ENCODE measurements at places on chromosomes 5 and 9.

DNA sequence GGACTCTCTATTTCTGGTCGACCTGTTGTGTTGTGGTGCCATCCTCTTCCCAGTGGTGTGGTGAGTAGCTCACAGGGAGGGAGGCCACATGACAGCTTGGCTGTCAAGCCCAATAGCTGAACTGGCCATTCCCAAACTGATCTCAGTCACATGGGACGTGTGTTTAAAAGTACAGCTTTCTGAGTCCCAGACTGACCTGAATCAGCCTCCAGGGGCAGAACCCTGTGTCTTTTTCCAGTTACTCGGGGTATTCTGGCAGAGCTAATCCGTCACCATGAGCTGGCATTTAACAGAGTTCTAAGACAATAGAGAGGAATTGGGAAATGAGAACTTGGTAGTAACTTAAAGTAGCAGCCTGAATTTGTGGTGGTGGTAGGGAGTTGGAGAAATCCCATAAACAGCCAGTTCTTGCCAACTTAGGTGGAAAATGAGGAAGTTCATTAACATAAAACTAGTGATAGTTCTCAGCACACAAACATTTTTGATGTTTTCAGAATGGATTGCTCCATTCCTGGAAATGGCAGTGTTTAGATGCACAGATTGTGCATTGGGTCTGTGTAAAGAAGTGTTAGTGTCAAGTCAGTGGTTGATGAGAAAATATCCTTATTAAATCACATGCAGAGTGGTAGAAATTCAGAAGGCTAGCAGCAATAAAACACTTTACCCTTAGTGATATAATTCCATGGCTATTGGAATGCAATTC lies 50.9 kb downstream of the GPR107 start:
- DNase-seq = no peak

DNA sequence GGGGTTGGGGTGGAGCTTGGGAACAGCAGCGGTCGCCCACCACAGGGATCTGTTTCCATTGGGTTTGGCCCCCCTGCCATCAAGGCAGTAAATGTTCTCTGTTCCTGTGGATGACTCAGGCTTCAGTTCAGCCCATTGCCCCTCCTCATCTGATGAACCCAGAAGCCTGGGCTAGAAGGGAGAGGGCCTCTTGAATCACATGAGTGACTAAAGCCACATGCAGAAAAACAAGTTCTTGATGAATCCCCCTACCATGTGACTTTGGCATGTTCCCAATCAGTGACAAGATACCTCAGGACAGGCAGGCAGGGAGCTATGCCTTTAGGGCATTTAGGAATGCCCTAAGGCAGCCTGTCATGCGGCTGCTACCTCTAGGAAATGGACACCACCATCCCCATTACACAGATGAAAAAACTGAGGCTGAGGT lies 2.5 kb downstream of the SH3PXD2B start:
- DNase-seq = no peak

DNA sequence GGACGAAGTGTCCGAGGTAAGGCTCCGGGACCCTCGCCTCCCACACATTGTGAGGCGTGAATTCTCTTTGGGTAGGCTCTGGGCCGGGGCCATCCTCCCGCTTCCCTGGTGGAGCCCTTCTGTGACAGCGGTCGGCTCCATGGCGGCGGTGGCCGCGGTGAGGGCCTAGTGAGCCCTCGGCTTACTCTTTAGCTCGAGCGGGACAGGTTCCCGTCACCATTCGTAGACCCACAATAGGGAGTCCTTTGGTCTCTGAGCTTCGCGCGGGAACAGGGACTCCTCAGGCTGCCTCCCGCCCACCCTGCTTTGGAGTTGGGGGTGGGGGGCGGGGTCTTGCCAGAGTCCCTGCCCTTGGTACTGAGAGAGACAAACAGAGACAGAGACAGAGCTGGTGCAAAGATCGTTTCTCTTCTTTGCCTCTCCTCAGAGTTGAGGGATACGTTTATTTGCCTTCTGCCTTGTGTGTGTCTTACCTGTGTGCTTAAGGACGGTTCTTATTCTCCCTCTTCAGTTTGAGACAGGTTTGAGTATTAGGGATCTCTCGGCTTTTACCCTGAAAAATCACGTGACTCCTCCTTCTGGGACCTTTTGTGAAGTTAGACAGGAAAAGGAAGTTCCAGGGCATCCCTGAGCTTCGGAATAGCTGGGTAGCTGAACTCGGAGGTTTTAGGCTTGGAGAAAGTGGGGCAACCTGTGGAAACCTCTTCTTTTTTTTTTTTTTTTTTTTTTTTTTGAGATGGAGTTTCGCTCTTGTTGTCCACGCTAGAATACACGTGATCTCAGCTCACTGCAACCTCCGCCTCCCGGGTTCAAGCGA lies 833 bp downstream of the ANKHD1 start:
- DNase-seq = peak; percentile 67

- DNase-seq = no peak
Observed at GRCh38 chr5:84411832-84412605, 27.3 kb upstream of the EDIL3 start.

DNA sequence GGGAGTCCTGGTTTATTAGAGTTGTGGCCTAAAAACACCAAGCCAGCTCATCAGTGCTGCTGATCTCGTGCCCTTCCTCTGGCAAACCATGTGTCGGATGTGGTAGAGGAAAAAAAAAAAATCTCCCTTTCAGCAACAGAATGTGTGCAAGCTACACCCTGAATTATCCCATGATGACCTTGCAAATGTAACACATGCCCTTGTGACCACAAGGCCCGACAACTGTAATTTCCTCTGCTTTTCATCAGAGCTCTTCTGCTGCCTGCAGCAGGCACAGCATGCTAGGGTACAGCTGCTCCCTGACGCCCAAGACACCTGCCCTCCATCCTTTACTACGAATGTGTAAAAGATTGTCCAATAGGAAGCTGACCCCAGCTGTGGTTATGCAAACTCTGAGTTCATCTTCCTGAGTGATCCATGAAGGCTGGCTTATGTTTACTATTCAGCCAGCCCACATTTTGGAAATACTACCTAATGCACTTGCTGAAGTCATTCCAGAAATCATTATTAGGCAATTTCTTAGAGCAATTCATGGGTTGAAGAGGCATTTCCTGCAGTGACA lies 14.6 kb upstream of the BNC2 start:
- no peak for DNase-seq

- no peak for DNase-seq
Observed at GRCh38 chr5:5146530-5147160, 6.5 kb downstream of the ADAMTS16 start.

DNA sequence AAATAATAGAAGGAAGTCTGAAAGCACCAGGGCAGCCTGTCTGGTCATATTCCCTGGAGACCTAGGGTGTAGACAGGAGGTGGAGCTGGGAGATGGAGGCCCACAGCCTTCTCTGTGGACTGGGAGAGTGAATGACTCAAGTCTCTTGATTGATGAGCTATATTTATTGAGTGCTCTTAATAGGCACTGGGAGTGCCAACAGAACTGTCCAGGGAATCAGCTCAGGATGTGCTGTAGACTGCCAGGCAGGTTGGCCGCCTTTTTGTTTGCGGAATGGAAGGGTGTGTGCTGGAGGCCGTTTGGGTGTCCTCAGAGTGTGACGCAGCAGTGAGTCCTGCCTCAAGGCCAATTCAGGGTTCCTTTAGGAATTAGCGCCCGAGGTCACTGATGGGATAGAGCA lies 33.4 kb upstream of the POMT1 start:
- DNase-seq = no peak

- no peak for DNase-seq
Observed at GRCh38 chr5:151388960-151389359, 41.6 kb upstream of the SLC36A2 start.

- DNase-seq = peak; percentile 55
Observed at GRCh38 chr9:4297786-4298254, 2.0 kb downstream of the GLIS3 start.

GRCh38 chr5:149367249-149367971 lies 9.6 kb downstream of the PCYOX1L start:
- peak; percentile 25 for DNase-seq

DNA sequence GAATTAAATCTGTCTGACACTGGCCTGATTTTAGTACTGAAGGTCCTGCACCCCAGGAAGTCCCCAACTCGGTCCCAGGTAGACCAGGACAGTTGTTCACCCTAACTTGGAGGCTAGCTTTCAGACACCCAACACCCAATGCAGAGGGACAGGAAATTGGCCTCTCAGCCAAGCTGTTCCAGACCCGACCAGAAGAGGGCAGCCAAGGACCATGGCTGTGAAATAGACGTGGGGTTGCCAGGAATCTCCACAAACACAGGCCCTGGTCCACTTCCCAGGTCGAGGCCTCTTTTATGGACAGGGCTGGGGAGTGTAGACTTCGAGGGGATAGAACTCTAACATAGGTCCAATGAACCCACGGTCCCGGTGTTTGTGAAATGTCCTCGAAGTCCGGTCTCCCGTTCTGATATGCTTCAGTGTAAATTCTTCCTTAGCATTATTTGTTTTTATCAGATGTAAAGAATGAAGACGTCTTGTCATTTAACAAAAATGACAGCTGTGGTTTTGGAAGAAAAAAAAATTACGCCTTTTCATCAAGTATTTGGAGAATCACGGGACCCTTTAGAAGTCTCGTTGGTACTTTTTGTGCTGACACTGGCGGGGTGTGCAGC lies 260.3 kb upstream of the ADAMTS16 start:
- no peak for DNase-seq

DNA sequence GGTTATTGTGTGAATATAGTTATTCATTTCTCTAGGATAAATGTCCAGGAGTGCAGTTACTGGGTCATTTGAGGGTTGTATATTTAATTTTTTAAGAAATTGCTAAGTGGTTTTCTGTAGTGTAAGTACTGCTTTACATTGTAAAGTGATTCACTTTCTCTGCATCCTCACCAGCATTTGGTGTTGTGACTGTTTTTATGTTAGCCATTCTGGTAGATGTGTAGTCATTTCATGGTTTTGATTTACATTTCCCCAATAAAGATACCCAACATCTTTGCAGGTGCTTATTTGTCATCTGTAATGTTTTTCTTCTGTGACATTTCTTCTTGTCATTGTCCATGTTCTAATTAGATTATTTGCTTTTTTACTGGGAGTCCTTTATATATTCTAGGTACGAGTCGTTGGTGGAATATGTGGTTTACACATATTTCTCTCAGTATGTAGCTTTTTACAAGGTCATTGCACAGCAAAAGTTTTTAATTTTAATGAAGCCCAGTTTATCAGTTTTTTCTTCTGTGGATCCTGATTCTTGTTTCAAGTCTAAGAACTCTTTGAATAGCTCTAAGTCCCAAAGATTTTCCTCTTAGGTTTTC lies 34.0 kb downstream of the SCGB3A1 start:
- no peak for DNase-seq

DNA sequence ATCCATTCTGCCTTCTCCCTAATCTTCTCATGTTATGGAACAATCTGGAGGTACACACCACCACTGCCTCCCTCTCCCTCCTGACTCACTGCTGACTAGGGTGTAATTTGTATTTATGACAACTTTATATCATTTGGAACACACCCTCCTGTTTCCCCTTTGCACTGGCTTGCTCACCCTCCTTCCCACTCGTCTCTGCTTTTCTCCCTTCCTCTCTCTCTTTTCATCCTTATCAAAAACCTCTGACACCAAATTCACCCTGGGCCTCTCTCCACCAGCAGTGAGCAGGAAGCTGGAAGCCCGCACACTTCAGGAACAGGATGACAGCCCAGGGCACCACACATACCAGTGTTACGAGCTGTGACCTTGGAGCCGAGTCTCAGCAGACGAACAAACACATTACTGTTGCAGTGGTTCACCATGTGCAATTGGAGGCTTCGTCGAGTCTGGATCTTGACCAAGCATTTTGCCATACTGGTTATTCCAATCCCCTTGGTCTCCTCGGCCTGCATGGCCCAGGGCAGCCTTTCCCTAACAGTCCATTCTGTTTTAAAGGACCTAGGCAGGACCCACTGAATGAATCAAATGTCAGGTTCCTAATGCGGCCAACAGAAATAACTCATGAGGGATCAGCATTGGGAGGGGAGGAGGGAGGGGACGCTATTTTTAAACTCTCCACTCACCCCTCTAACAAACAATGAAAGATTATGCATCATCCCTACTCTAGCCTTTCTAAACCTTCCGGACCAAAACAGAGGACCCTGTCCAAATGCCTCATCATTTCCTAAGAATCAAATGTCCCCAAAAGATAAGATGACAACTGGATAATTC lies 203.9 kb upstream of the RASEF start:
- DNase-seq = no peak

- DNase-seq = peak; percentile 76
Observed at GRCh38 chr9:126781186-126782052, 23.4 kb upstream of the ZBTB43 start.

GRCh38 chr9:31700252-31701045 lies 684.0 kb upstream of the ACO1 start:
- no peak for DNase-seq

- DNase-seq = no peak
Observed at GRCh38 chr5:95723632-95724369, 7.3 kb upstream of the RHOBTB3 start.

DNA sequence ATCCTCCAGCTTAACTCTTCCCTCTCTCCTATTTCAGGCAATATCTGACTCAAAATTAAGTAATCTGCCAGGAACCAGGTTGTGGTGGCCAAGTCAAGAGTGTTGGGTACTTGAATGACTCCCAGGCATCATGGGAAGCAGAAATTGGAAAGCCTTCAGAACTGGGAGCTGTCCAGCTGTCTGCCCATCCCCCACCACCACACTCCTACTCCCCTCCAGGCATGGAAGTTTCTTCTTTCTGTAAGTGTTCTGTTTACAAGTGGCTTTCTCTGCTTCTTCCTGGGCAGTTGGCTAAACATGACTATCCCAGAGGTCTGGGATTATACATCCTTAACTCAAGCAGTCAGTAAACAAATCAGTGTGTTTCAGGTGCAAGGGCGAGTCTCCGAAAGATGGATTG lies 14.6 kb upstream of the PBX3 start:
- DNase-seq = no peak

- peak; percentile 59 for DNase-seq
Observed at GRCh38 chr9:127783111-127784008, 2.5 kb upstream of the CDK9 start.

DNA sequence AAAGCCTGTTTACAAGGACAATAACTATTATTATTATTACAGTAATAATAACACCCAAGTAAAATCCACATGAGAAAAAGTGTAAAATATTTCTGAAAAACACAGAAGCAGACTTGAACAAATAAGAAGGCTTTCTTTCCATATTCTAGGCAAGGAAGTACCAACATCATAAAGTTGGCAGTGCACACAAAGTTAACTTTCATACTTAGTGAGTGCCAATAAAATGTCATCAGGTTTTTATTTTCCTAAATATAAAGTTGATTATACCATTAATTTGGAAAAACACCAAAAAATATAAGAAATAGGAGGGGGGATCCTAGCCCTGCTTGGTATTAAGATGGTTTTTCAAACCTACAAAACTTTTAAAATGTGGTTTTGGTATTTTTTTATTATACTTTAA lies 161.4 kb downstream of the PRELID2 start:
- DNase-seq = no peak

Measured in naive thymus-derived CD4-positive, alpha-beta T cell (primary cell).